Activated naive CD8-positive, alpha-beta T cell treated with anti-CD3 and anti-CD28 coated beads, Interleukin-2, amount 50 U/mL, for 16 hours (primary cell): ENCODE measurements at places on chromosomes 3 and 15.

DNA sequence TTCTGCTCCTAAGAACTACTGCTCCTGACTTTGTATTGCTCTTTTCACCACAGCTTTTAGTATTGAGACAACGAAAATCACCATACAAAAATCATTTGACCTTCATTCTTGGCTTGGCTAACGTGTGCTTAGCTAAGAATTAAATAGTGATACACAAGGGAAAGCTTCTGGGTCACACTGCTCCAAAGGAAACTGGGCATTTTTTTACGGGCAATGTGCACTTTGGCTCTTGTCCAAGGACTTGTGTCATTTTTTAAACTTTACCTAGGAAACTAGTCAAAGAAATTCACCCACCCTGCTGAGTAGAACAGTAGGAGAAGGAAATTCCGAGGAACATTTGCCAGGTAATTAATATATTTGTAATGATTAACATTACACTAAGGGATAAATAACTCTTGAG lies 19.8 kb downstream of the WDR72 start:
- no peak for DNase-seq

GRCh38 chr3:168878655-168879054 lies 782.9 kb upstream of the GOLIM4 start:
- DNase-seq: no peak

- no peak for DNase-seq
These were observed 19.3 kb downstream of the PDZRN3 start for GRCh38 chr3:73605412-73605811.

DNA sequence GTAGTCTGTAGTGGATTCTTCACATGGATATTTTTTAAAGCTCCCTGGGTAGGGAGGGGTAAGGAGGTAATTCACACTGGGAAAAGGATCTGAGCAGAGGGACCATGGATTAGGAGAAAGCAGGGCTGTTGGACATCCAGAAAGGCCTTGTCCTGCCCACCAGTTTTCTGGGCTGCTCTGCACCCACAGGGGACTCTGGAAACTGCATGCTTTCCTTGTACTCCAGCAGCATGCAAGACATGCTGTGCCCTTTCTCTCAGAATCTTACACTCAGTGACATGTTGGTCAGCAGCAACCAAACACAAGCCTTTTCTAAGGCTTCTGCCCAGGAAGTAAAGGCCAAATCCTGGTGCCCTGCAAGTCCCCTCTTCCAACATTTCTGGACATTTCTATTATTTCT lies 2.5 kb upstream of the FBN1 start:
- DNase-seq: no peak

GRCh38 chr3:156682501-156682900 lies 8.1 kb downstream of the TIPARP start:
- no peak for DNase-seq

- no peak for DNase-seq
These were observed 142.6 kb upstream of the CFAP20DC start for GRCh38 chr3:59192473-59192872.

DNA sequence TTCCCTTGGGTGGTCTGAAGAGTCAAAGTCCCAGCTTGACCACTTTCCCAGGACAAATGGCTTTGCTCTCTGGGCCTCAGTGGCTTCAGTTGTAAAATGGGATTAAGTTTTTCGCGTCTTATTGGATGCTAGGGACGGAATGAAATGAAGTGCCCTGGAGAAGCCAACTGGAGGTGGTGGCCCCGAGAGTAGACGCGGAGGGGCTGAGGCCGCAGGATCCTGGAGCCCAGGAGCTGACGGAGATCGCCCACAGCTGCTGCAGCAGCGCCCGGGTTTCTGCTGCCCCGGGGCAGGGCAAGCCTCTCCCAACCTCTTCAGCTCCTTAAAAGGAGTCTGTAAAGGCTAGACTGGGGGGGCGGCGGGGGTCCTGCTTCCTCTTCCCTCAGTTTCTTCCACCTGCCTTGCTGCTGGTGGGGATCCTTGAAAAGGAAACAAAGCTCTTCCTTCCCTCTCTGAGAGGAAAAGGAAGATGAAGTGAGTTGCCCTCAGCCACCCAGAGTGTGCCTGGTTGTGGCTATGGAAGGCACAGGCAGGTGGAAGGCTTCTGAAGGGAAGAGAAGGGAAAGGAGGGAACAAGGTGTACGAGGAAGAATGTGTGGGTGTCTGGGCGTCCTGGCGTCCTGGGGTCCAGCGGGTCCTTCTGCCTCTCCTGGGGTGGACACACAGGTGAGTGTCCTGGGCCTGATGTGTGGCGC lies 967 bp upstream of the BNC1 start:
- no peak for DNase-seq

GRCh38 chr3:126538316-126538715 lies 14.4 kb downstream of the CHST13 start:
- no peak for DNase-seq

DNA sequence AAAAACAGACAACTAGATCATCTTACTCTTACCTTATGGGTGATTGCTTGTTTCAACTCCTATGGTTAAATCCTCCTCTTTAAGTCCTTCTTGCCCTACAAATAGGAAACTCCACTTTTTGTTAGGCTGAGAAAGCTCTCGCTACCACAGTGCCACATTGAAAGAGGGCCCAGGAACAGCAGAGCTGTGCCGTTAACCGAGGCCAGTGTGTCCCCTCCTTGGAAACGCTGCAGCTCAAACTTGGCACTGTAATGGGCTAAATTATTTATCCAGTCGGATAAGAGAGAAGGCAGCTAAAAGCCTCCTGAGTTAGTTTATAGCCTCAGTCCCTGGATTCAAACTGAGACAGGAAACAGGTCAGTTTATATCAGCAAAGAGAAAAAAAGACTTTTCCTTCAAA lies 46.1 kb downstream of the KBTBD12 start:
- no peak for DNase-seq
